ENCODE measurements at places on chromosomes 12 and 14. TPM values are rescaled to one million over a fixed set of nuclear protein-coding genes. Genes with fewer than 3 reads are reported as not detected.

DNAI7 gene
- 0.33 TPM for total RNA-seq

PTPRO gene
- not detected for total RNA-seq

KLRD1 gene
- total RNA-seq: not detected

CABP1 gene
- not detected for total RNA-seq

KRT77 gene
- total RNA-seq: not detected
